Aorta (tissue), 5 donors: ENCODE measurements at places on chromosomes 16 and 17.

DNA sequence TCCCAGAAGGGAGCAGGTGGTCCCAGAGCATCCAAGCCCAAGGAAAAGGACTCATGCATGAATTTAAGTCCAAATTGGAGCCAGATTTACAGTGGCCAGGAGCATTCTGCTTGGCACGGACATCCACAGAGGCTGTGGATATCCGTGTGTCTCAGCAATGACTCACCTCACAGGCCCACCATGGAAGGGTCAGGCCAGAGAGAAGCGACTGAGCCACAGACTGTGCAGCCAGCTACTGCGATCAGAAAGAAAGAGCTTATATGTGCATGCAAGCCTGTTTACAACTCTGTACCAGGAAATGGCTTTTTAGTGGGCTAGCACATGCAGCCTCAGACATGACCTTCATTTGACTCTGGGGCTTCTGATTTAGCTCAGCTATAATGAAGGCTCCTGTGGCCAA, 231.0 kb downstream of the C16orf95 start:
- DNase-seq, result no peak

DNA sequence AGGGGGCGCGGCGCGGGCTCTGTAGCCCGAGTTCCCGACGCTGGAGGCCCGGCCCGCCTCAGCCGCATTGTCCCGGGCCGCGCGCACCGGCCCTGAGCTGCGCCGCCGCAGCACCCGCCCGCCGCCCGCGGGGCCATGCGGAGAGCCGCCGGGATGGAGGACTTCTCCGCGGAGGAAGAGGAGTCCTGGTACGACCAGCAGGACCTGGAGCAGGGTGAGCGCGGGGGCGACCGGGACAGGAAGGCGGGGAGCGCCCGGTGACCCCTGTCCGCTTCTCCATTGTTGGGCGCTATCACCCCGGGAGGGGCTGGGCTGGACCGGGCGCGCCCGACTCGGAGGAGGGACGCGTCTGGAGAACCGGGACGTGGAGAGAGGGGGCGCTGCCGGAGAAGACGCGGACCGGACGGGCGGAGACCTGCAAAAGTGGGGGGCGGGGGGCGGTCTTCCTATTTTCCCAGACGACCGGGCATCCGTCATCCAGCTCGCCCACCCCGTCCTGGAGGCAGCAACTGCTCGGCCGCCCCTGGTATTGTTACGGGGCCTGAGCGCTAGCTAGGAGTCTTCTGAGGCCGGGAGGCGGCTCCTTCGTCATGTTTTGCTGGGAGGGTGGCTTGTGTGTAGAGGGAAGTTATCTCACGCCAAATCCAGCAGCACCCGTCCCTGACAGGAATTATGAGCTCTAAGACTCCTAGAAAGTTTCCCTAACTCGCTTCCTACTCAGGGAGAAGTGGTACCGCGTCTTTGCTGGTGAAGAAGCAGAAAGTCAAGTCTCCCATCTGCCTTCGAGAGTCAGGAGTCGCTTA, 678 bp downstream of the CDR2L start:
- DNase-seq, result peak; percentile 95

DNA sequence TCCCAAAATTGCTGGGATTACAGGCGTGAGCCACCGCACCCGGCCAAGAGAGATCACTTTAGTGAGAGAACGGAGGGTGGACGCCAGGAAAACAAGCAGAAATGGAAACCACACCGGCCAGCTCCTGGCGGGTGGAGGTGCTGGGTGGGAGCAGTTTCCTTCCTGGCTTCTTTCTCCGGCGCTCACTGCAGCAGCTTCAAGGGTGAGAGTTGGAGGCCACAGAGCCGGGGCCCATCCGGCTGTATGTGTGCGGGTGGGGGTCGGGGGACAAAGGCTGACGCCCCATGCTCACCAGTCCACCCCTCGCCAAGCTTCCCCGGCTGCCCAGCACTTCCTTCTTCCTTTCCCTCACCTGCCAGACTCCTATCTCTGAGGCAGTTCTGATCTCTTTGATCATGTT, 13.5 kb upstream of the BHLHA9 start:
- DNase-seq, result no peak

GRCh38 chr16:5036228-5037156, 2.8 kb upstream of the NAGPA start:
- peak; percentile 21 for DNase-seq

GRCh38 chr16:89257757-89258465, 40.4 kb downstream of the ZNF778 start:
- DNase-seq, result peak; percentile 57

GRCh38 chr16:6335072-6335471, 997.6 kb upstream of the RBFOX1 start:
- DNase-seq, result no peak

DNA sequence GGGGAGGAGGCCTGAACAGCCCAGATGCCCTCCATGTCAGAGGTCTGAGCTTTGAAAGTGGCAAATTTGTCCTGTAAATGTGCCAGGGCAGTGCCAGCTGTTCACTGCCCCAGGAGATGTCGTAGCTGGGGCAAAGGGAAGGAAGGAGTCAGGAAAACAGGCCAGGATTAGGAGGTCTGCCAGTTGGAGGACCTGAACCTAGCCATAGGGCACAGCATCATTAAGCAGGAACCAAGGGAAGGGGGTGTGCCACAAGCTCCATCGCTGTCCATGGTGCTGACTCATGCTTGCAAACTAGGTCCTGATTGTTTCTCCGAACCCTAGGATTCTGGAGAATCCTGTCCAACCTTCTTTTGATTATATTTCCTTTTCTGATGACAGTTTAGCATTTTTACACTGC, 124.2 kb downstream of the TMEM132E start:
- DNase-seq, result no peak

DNA sequence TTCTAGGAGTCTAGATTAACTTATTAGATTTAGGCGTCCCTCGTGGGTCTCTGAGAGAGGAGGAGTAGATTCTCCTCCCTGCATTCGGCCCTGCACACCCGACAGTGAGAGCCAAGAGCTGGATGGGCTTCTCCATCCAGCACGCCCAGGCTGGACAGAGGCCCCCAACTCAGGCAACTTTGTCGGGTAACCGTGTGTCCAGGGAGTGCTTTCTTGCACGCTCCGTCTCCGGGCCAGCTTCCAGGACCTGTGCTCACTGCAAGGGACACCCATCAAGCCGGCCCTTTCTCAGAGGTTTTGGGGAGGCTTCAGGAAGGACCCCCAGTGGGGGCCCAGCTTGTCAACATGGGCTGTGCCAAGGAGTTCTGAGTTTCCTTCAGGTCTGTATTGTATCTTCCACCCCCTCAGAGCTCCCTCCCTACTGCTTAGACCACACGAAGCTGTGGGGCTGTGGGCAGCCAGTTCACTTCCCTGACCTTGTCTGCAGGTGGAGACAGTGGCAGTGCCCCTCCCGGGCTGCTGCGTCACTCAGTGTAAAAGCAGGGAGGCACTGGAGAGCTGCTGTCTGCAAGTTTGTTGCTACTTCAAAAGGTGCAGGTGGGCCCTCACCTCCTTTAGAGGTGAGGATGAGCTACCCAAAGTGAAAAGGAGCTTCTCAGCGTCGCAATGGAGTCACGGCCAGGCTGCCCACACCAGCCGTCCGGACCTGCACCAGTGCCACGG, 24.0 kb upstream of the C16orf78 start:
- no peak for DNase-seq

- no peak for DNase-seq
These were observed 33.5 kb upstream of the BCO1 start for GRCh38 chr16:81204798-81205680.

GRCh38 chr17:17701658-17702057, 20.4 kb downstream of the RAI1 start:
- no peak for DNase-seq

- DNase-seq, result no peak
These were observed 14.7 kb upstream of the SEZ6 start for GRCh38 chr17:29020576-29020975.

- no peak for DNase-seq
These were observed 18.2 kb downstream of the SCN4A start for GRCh38 chr17:63954402-63955063.

- DNase-seq, result no peak
These were observed 351 bp upstream of the GDPD1 start for GRCh38 chr17:59219992-59220327.

DNA sequence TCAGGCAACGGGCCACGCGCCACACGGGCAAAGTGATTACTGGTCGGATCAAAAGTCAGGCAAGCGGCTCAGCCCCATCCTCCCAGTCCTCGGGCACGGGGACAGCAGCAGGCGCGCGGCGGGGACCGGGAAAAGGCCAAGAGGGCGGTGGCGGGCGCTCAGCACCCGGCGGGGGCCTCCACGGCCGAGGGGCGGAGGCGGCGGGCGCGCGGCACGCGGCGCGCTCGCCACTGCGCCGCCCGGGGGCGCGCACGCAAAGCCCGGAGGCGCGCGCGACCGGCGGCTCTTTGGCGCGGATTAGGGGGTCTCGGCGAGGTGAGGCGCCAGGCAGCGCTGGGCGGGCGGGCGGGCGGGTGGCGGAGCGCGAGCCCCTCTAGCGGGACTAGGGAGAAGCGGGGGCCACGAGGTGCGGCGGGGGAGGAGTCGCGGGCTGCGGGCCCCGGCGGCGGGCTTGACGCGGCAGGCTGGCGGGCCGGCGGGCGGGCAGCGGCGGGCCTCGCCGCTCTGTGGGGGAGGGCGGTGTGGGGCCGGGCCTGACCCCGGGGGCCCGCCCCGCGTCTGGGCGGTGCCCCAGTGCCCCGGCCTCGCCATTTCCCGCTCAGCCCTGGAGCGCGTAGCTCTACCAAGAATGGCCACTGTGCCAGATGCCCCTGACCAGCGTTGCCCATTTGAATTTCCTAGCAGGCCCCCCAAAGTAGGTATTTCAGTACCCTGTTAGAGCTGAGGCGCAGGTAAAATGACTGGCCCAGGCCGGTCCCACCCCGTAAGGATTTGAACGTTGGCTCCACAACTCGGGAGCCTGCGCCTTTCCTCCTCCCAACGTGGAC, at the start of the genes ACACA and TADA2A:
Gene ACACA (minus strand): TSS at position 202 of the 827 bp plus-strand sequence. CDS start 537 bp downstream, outside the sequence.
Gene TADA2A (plus strand): TSS at position 252 of the 827 bp plus-strand sequence. CDS start 4,480 bp downstream, outside the sequence.
- peak; percentile 88 for DNase-seq

- DNase-seq, result no peak
These were observed 6.2 kb downstream of the C16orf89 start for GRCh38 chr16:5059386-5060072.

GRCh38 chr16:27113341-27113841, 46.7 kb downstream of the C16orf82 start:
- no peak for DNase-seq

DNA sequence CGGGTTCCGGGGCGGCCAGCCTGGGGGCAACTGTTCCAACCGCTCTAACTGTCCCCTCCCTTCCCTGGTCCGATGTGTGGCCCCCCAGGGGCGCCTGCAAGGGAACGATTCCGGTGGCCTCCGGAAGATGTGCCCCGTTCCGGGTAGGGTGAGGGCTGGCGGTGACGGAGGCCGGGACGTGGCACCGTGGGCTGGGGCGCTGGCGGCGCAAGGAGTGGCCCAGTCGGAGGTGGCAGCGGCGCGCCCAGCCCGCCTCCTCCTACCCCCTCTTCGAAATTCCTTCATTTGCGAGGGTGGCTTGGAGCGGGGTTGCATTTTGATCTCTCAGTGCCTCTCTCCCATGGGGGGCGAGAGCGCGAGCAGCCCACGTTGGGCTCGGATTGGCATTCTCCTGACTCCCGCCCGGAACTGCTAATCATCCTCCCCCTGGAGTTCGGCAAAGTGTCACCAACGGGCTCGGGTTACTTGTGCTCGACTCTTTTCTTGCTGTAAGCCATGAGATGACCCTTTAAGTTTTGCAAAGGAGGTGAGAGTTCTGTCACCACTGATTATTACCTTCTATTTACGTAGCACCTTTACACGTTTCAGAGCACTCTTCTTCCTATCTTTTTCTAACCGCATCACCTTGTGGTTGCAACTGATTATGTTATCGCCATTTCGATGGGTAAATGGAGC, 622 bp downstream of the NDEL1 start:
- DNase-seq, result peak; percentile 83

DNA sequence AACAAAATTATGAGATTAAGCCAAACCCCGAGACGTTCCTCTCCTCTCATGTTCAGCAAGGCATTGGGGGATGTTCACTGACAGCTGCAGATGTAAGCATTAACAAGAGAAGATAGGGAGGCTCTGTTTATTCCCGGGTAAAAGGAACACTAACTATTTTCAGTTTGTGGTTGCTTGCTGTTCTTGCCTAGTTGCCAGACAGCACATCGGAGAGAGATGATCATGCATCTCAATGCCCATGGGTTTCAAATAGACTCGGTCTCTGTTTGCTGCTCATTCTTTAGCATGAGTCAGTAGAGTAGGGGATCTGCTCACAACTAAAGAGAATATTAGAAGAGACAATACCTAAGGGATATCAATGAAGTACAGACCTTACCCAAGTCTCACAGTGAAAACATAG, 78.3 kb downstream of the TMEM100 start:
- DNase-seq, result no peak

GRCh38 chr16:75733305-75734211, 7.3 kb upstream of the CPHXL start:
- no peak for DNase-seq

GRCh38 chr16:82108774-82109173, 61.2 kb downstream of the MPHOSPH6 start:
- DNase-seq, result no peak

- no peak for DNase-seq
These were observed 26.1 kb upstream of the MEAK7 start for GRCh38 chr16:84530590-84530989.

GRCh38 chr16:80526418-80527061, 14.3 kb upstream of the DYNLRB2 start:
- DNase-seq, result no peak

GRCh38 chr17:61713035-61713434, 122.0 kb upstream of the NACA2 start:
- no peak for DNase-seq
